ENCODE measurements at places on chromosomes 2 and 18.

GRCh38 chr2:237178396-237178795 is 92.7 kb downstream of the COPS8 start:
- no peak overlapping the region for H3K4me3 ChIP-seq
- no peak overlapping the region for H3K27ac ChIP-seq
- peaks cover 30% of the 10 kb centered on the region for H3K27me3 ChIP-seq
- H3K36me3 ChIP-seq: no peaks in the 10 kb centered on the region
- no peak for DNase-seq

- H3K4me3 ChIP-seq: no peak overlapping the region
- H3K27me3 ChIP-seq: no peaks in the 10 kb centered on the region
- no peak for DNase-seq
- H3K36me3 ChIP-seq: peaks cover 45% of the 10 kb centered on the region
Observed at GRCh38 chr2:48345176-48345575, 184.8 kb upstream of the STON1 start.

DNA sequence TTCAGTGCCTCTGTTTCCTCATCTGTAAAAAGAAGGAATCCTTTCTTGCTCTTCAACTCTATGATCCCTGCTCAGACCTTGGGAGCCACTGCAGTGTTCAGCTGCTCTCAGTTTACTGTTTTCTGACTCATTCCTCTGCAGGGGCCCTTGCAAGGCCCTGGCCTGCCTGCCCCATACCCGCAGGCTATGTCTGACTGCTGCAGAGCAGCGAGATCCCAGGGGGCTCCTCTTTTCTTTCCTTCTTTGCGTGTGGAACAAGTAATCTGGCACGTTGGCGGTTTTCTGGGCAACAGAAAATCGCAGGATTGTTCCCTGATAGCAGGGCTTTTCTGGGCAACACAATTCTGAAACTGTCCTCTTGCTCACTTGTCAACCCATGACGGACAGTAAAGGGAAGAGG is 376.0 kb downstream of the DCC start:
- no peak overlapping the region for H3K27ac ChIP-seq
- DNase-seq: no peak
- H3K4me3 ChIP-seq: no peak overlapping the region
- no peaks in the 10 kb centered on the region for H3K36me3 ChIP-seq

DNA sequence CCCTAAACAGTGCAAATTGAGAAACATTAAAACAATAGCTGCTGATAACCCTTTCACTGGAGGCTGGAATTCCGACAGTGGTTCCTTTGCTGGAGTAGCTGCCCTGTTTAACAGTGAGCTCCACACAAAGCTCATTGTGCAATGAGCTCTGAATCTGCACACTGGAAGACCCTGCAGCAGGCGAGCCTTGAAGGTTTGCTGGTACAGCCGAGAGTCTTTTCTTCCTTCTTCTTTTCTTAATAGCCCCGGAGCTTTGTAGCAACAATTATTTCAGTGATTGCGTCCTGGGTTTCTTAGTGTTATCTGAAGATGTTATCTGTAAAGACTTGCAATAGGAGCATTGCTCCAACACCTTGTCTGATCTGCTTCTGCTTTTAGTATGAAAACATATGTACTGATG is 50.8 kb upstream of the CXCR4 start:
- H3K27me3 ChIP-seq: peaks cover 3% of the 10 kb centered on the region
- H3K27ac ChIP-seq: no peak overlapping the region
- no peak overlapping the region for H3K4me3 ChIP-seq

GRCh38 chr2:13652531-13653313 is 936.0 kb downstream of the TRIB2 start:
- no peak overlapping the region for H3K4me3 ChIP-seq
- no peaks in the 10 kb centered on the region for H3K4me1 ChIP-seq
- H3K27ac ChIP-seq: no peak overlapping the region
- H3K27me3 ChIP-seq: no peaks in the 10 kb centered on the region
- H3K36me3 ChIP-seq: no peaks in the 10 kb centered on the region

GRCh38 chr18:5998166-5998881 is 103.0 kb upstream of the TMEM200C start:
- no peak for DNase-seq
- no peaks in the 10 kb centered on the region for H3K27me3 ChIP-seq
- no peak overlapping the region for H3K4me3 ChIP-seq
- no peaks in the 10 kb centered on the region for H3K4me1 ChIP-seq
- no peak overlapping the region for H3K27ac ChIP-seq

DNA sequence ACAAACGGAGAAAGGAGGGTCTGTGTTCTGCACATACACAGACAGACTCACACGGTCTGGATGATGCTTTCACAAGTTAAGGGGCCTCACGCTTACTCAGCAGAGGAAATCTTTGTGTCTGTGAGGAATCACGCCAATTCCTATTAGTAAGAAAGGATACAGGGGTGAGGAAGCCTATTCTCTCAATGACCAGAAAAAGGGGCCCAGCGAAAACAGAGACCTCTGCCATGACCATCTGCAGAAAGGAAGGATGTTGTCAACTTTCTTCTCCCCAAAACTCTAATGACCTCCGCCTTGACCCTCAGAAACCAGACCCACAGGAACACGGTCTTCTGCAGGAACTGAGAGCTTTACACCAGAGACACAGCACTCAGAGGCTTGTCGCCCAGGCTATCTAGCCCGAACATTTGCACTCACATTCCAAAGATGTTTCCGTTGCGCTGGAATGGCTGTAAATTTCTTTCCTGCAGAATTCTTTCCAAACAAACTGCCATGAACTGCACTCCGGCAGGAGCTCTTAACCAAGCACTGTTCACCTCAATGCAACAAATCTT is 186.3 kb downstream of the TCF4 start:
- no peaks in the 10 kb centered on the region for H3K36me3 ChIP-seq
- no peaks in the 10 kb centered on the region for H3K27me3 ChIP-seq
- H3K27ac ChIP-seq: no peak overlapping the region
- no peaks in the 10 kb centered on the region for H3K4me1 ChIP-seq
- no peak for DNase-seq
- H3K4me3 ChIP-seq: no peak overlapping the region

GRCh38 chr18:76486038-76486437 is 9.0 kb downstream of the ZNF516 start:
- peaks cover 4% of the 10 kb centered on the region for H3K4me1 ChIP-seq
- H3K36me3 ChIP-seq: no peaks in the 10 kb centered on the region
- H3K27ac ChIP-seq: no peak overlapping the region
- peaks cover 45% of the 10 kb centered on the region for H3K27me3 ChIP-seq
- DNase-seq: no peak

GRCh38 chr2:176483476-176483875 is 214.2 kb downstream of the MTX2 start:
- no peak overlapping the region for H3K4me3 ChIP-seq
- no peak for DNase-seq
- H3K36me3 ChIP-seq: no peaks in the 10 kb centered on the region

DNA sequence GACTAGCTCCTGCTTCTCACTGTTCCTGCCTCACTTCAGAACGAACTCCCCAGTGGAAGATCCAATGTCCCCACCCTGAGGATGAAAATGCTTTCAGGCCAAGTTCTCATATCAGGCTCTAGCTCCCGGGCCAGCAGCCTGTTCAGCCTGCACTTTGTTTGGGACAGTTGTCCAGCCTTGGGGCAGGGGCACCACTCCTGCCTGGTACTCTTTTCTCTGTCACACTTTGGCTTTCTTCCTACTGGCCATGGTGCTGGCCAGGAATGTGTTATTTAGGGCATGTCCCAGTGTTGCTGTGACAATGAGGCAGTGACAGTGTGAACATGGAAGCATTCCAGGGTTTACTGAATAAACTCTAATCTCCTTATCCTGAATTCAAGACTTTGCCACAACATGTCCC is 154.1 kb downstream of the GALNT14 start:
- H3K36me3 ChIP-seq: no peaks in the 10 kb centered on the region
- H3K27me3 ChIP-seq: no peaks in the 10 kb centered on the region
- no peak overlapping the region for H3K4me3 ChIP-seq
- H3K27ac ChIP-seq: no peak overlapping the region

GRCh38 chr2:67309281-67309680 is 87.9 kb upstream of the ETAA1 start:
- no peaks in the 10 kb centered on the region for H3K4me1 ChIP-seq
- no peaks in the 10 kb centered on the region for H3K36me3 ChIP-seq
- H3K27me3 ChIP-seq: no peaks in the 10 kb centered on the region
- H3K27ac ChIP-seq: no peak overlapping the region
- no peak for DNase-seq

DNA sequence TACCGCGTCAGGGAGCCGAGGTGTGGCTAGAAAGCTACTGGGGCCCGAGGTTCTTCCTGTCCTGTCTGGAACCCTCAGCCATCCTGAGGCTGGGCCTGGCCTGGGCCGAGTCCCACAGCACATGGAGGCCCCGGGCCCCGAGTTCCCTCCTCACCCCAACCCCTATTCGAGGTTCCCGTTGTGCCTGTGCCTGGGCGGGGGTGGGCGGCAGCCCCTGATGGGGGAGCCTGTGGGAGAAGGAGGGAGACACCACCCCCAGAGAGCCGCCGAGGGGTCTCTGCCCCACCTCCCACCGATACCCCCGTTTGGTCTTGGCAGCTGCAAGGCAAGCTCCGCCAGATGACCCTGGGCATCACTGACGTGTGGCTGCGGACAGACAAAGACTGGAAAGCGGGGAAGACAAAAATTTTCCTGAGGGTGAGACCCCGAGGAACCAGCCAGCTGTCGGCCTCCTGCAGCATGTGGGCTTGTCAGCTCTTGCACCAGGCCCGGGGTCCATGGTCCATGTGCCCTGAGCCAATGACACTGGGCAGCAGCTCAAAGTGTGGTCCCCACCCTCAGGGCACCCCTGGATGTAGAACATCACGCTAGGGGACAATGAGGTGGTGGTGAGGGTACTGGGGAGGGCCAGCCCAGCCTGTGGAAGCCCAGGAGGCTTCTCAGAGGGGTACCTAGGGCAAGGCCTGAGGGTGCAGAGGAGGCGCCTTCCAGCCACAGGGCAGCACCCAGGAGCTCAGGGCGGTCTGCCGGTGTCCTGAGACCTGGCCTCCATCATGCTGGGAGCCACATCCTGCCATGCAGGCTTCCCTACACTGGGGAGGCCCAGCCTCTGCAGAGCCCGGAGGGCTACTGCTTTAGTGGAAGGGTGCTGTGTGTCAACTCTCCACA is 52.5 kb upstream of the GPR17 start:
- no peak overlapping the region for H3K4me3 ChIP-seq
- H3K36me3 ChIP-seq: no peaks in the 10 kb centered on the region
- no peak for DNase-seq
- no peak overlapping the region for H3K27ac ChIP-seq
- H3K27me3 ChIP-seq: peaks cover 9% of the 10 kb centered on the region

GRCh38 chr2:237864940-237865622 is 5.7 kb downstream of the RAMP1 start:
- no peak for DNase-seq
- H3K27ac ChIP-seq: no peak overlapping the region
- H3K27me3 ChIP-seq: peaks cover 45% of the 10 kb centered on the region

DNA sequence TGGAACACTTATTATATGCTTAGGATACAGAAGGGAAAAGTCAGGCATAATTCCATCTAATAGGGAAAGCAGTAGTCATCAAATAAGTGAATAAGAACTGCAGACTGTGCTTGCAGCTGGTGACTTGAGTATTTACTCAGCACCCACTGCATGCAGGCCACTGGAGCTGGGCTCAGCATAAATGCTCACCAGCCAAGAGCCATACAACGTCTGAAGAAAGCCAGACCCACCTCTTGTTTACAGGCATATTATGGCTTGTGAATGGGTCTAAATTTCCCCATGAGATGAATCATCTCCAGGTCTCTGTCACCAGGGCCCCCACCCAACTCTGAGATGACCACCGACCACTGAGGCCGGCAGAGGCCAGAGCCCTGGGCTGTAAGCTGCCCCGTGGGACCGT is 123.8 kb upstream of the PKDCC start:
- H3K4me1 ChIP-seq: no peaks in the 10 kb centered on the region
- no peaks in the 10 kb centered on the region for H3K36me3 ChIP-seq
- no peak overlapping the region for H3K4me3 ChIP-seq

GRCh38 chr2:158973116-158973956 is 4.9 kb downstream of the TANC1 start:
- H3K4me3 ChIP-seq: no peak overlapping the region
- no peak overlapping the region for H3K27ac ChIP-seq
- no peaks in the 10 kb centered on the region for H3K36me3 ChIP-seq

Measured in activated CD4-positive, alpha-beta memory T cell treated with anti-CD3 and anti-CD28 coated beads, Interleukin-2, amount 10 ng/mL, durations not matched to agents 7 days and 5 days (primary cell).